ENCODE measurements at places on chromosomes 2 and 18.

DNA sequence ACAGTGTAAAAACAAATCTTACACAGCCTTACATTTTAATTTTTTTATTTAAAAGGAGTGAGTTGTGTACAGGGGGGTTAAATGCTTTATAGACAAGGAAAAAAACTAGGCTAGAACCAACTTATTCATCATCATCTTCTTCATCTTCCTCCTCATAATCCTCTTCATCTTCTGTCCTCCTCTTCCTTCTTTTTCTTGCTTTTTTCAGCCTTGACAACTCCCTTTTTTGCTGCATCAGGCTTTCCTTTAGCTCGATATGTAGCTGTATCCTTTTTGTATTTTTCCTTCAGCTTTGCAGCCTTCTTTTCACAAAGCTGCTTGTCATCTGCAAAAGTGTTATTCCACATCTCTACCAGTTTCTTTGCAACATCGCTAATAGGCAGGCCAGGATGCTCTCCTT is 113.6 kb upstream of the SP5 start:
- DNase-seq = no peak

DNA sequence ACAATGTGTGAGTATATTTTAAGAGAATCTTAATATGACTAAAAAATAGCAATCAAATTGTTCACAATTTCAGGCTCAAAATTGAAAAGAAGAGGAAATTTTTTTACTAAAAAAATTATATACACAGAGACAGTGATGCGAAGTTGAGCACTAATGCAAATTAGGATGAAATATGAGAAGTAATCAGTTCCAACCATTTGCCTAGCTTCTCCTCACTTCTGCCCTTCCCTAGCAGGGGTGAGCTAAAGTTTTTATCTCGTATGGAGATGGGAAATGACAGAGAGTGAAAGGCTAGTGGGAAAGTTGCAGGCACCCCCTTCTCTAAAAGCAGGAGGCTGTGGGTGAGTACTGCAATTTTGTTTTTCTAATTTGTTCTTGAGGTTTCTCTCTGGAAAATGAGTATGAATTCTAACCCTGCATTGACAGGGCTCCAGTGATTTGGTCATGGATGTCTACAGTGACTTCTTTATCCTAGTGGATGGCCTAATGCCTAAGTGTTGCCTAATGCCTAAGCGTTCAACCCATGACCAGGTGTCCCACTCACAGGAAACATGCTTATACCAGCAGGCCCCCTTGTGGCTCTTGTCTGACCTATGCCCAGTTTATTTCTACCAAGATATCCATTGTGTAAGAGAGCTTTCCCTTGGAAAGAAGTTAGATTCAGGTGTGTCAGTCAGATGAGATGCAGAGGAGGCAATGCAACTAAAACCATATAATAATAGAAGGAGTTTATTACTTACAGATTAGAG is 78.0 kb upstream of the HNMT start:
- DNase-seq = no peak

DNA sequence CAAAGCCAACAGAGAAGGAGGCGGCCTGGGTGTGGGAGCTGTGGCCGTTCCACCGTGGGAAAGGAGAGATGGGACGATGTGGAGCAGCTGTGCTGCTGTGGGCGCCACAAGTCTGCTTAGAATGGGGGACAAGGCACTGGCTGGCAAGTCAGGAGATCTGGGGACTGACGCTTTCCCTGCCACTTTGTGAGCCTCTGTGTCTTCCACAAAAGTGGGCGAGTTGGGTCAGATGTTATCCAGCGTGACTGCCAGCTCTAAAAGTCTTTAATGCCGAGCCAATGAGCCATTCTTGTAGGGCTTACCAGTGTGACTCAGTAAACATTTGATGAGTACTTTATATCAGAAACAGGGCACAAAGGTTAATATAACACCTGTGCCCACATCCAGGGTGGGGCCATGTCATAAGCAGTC is 113.6 kb upstream of the MGAT5 start:
- no peak for DNase-seq

GRCh38 chr18:46565256-46565655 is 91.8 kb downstream of the LOXHD1 start:
- DNase-seq = no peak

- DNase-seq = no peak
Measured at GRCh38 chr2:169388161-169388560, 25.8 kb upstream of the LRP2 start.

GRCh38 chr2:3201281-3201680 is 176.3 kb downstream of the EIPR1 start:
- DNase-seq = no peak

DNA sequence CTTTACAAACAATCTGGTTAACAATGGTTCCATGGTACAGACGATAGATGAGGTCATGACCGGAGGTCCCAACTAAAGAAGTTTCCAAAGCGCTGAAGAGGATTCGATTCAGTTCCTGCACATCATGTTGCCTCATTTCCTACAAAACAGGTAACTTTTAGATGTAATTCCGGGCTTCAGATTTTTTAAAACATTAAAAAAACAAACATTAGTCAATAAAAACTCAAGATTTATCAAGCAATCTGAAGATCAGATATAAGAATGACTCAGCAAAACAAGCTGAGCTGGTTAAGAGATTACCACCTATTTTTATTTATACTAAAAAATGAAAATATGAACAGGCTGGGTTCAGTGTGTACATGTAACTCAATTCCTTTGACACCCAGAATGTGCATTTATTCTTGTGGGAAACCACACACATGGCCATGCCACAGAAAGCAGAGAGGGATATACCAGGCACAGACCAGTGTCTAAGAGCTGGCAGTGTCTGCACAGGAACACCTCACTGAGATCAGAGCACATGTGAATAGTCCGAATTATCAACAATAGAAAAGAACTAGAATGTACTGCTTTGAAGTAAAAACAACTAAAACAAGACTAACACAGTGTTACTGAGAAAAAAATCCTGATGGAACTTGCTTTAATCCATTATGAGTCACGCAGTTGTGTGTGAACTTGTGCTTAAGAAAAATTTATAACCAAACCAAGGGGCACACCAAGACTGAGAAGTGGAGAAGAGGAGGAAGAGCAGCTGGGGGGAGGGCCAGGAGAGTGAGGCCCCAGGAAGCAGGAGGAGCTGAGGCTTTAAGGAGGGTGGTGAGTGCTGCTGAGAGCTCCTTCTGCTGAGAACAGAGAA is 9.5 kb downstream of the USP40 start:
- no peak for DNase-seq

DNA sequence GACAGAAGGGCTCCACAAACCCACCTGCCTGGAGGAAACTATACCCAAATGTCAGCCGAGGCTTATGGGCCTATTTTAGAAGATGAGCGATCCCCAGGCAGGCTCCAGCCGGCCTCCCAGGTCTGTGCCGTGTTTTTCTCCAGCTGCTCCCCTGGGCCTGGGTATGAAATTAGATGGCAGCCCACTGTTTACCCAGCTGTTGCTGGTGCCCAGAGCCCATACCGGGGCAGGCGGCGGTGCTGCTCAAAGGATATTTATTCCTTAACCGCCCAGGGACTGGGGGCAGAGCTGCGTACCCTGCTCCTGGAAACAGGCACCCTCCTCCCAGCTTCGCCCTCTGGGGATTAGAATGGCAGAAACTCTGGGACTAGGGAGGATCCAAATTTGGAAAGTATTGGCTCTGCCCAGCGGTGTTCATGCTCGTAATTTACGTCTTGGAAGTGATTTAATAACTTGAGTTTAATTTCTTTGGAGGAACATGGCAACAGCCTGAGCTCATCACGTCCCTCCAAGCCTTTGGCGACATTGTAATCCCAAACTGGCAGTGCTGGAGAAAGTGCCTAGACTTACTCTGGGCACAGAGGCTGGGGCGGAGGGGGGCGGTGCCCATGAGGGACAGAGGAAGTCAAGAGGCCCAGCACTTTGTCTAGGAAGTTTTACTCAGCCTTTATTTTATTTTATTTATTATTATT is 199.2 kb downstream of the KLHL29 start:
- DNase-seq = no peak

- DNase-seq = no peak
Measured at GRCh38 chr2:65574993-65575392, 142.6 kb upstream of the SPRED2 start.

DNA sequence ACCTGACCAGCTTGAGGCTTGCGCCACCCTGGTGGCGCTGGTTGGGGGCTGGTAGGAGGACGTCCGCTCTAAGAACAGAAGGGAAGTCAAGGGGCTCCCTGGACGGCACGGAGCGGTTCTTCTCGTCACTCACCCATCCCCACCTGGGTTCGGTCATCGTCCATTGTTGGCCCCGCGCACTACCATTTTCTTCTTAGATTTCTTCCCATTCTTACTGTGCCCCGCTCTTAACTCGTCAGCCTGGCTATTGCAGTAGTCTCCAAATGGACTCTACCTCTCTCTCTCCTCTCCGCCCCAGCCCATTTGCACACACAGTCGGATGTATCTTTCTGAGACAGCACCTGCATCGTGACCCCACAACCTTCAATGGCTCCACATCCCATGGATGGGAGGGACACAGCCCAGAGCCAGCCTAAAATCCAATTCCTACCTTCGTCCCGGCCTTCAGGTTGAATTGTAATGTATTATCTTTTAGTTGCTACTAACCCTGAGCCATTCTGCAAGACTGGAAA is 814 bp upstream of the RAB1A start:
- DNase-seq = no peak

GRCh38 chr2:58688813-58689212 is 447.7 kb upstream of the FANCL start:
- no peak for DNase-seq

DNA sequence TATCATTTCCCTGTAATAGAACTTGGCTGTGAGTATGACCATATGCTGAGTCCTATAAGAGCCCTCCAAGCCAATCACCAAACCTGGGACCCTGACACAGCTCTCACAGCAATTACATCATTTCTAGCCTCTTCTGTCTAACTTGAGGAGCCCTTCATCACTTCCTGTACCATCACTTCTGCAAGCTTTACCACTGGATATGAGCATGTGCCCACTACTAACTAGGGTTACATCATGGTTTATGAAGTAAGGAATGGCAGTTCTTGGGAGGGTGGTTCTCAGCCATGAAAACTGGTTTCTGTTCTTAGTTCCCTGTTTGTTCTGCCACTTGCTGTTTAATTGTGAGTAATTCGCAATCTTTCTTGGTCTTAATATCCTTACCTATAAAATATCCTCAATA is 31.0 kb upstream of the EPB41L3 start:
- DNase-seq = no peak

DNA sequence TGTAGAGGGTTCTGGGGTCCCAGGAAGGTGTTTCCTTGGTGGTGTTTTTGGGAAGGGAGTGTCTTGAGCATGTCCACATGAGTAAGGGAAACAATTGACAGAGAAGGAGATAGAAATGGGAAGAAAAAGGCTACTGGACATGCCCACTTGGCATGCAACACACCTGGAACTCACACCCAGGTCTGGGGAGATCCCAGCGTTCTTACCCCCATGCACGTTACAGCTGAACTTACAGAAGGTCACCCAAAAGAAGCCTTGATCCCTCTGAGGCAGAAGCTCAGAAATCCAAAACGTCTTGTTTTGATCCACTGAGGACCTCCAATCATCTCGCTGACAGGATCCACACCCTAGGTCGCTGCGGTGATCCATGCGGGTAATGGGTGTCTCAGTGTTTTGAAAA is 142.0 kb downstream of the ZNF516 start:
- no peak for DNase-seq

DNA sequence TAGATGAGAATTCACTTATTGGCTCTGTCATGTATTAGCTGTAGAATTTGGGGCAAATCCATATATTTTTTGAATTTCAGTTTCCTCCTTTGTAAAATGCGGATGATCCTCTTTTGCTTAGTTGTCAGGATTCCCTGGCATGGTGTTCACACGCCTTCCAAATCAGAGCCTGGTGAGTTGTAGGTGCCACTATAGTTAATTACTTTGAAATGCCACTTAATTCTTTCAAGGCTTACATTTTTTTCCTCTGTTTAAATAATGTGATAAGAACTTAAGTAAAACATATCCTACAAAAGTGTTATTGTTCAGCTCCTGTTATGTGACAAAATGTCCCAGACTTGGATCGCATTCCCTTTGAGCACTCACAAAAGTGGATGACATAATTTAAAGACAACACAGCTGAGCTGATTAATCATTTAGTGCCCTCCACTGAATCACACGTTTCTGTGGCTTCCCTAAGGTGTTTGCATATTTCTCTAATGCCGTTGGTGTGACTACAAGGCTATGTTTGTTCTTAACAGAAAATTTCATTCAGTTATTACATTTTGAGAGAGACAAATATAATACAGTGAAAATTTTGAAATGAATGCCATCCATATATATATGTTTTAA is 471.2 kb upstream of the CHST9 start:
- DNase-seq = no peak

DNA sequence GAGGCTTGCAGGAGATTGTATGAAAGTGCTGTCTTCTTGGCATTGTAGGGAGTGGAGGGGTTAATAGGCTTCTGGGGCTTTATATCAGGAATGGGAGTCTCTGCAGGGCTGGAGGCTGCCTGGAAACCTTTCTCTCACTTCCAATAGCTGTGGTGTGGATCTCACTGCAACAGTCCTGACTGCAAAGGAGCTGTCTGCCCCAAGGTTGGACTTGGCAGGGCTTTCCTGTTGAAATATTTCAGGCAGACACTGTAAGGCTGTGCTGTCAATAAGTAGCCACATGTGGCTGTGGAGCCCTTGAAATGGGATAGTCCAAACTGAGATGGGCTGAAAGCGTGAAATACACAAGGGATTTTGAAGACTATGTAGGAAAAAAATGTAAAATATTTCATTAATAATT is 399.1 kb upstream of the SPRED2 start:
- no peak for DNase-seq

GRCh38 chr2:25026008-25026530 is 15.8 kb upstream of the EFR3B start:
- no peak for DNase-seq

DNA sequence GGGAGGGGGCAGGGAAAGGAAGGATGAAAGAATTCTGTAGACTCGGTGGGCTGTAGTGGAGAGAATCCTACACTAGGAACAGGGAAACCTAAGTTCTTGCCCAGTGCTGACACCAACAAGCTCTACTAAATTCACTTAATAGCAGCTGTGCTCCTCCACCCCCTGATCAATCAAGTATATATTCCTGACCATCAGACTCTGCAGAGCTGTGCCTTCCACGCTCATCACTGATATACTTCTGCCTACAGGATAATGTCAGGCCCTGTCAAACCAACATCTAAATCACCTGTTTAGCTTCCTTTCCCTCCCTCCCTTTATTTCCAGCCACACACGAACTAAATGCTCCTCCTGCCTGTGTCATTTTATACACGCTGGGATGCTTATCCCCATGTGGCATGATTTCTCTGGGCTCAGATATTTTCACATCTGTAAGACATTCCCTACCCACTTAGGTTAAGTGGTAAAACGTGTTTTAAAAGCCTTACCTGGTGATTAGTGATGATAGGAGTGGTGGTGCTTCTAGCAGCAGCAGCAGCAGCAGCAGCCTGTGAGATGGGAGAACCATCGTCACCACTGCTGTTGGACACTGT is 301.9 kb downstream of the LRRTM1 start:
- DNase-seq = no peak

GRCh38 chr2:42568401-42569115 is at the start of gene MTA3:
Gene MTA3, plus strand, starts transcription at chr2:42568632. Its CDS starts 114 bp downstream, at chr2:42568746.
- DNase-seq = no peak

- no peak for DNase-seq
Measured at GRCh38 chr18:23838801-23839366, 149.6 kb downstream of the LAMA3 start.
